Endodermal cell (in vitro differentiated cells): ENCODE measurements at places on chromosomes 13 and 19.

GRCh38 chr13:58300974-58301681, 669.6 kb downstream of the PCDH17 start:
- DNase-seq, result no peak

DNA sequence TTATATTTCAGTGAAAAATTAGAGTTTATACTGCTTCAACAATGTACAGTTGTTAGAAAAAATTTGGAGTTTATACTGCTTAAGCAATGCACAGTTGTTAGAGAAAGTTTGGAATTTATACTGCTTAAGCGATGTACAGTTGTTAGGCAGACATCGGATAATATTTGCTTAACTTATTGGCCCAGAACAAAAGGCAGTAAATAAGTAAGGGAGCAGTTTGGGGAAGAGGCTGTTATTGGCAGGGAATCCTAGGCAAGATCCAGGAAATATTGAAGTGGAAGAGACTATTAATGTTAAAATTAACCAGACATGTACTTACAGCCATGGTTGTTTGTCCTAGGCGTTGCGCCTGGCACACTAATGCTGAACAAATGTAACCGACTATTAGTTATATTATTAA, 166.9 kb downstream of the GPC5 start:
- no peak for DNase-seq

DNA sequence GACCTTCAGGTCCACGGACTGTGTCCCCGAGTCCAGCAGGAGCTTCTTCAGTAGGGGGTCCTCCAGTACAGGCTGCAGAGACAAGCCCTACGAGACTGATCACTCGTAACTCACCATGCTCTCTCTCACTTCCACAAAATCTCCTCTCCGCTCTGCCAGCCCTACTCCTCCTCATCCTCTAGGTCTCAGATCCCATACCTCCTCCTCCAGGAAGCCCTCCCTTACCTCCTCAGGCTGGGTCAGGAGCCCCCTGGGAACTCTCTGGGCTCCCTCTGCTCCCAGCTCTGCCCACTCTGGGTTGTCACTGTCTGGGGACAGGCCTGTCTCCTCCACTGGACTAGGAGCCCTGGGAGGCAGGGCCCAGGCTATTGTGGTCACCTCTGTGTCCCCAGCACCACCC, 23.9 kb upstream of the NAPA start:
- DNase-seq, result no peak

DNA sequence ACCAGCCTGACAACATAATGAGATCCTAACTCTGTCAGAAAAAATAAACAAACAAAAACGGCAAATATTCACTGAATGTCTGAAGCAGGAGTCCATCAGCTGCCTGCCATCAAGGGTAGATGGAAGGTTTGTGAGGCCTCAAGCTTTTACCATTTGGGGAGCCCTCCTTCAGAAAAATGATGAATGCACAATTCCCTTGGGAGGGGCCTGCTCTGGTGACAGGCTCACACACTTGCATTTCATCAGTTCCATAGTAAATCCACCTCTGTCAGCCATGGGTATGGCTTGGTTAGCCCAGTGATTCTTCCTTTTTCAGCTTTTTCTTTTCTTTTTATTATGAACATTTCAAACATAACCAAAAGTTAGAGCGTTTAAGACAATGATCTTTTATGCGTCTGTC, 26.3 kb upstream of the KATNAL1 start:
- no peak for DNase-seq

- no peak for DNase-seq
These were observed 4.7 kb downstream of the VRK3 start for GRCh38 chr19:50020481-50020880.
